ENCODE measurements at places on chromosomes 11 and 22.

- DNase-seq = no peak
Measured at GRCh38 chr11:10327254-10327653, 22.4 kb downstream of the ADM start.

GRCh38 chr22:46052331-46052771 is 75.4 kb upstream of the WNT7B start:
- no peak for DNase-seq

GRCh38 chr11:105911454-105911853 is 110.6 kb downstream of the MSANTD4 start:
- no peak for DNase-seq

DNA sequence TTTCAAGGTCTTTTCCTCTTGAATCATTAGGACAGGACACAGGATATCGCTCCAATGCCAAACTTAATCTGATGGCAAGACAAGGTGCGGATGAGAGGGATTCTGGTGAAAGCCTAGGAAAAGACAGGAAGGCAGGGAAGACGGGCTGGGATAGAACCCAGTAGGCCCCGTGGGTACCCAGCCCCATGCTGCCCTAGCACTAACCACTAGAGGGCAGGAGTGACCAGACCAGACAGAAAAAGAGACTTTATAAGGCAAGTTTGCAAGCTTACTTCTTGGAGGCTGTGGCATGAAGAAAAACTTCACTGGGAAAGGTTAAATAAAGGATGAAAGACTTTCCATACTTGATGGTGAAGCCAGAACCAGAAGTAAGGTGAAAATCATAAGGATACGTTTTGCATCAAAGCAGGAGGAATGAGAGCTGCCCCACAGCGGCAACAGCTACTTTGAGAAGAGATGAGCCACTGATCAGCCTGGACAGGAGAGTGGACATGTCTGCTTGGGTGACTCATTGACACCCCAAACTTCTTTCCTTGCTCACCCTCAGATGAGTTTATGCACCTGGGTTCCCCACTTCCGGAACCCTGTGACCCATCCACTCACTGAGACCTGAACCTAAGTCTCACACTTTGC is 39.8 kb downstream of the SYN3 start:
- peak; percentile 68 for DNase-seq

DNA sequence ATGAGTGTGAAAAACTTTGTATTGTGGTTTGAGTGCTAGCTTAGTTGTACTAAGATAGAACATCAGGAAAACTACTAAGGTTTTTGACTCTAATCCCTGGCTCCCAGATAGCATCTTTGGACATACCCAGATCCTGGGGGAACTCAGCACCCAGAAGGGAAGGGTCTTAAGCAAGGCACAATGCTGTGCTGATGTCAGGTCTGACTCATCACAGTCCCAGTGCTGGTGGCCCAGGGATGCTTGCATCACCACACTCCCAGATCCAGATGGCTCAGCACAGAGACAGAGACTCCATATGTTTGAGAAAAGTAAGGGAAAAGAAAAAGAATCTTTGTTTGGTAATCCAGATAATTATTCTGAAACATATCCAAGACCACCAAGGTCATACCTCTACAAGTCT is 18.3 kb upstream of the OR56A3 start:
- DNase-seq = no peak

DNA sequence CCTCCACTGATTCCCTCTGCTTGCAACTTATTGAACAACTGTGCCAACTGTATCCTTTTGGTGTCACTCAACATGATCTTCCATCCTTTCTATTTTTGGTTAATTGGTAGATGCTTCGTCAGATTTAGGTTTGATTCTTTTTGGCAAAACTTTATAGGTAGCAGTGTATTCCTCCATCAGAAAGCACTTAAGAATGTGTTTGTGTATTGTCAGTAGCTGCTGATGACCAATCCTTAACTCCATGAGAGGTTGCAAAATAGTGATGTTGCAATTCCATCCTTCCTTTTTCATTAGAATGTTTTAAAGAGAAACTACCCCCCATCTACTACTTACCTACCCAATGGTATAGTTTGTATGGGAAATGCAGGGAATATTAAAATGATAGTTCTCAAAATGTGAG is 22.1 kb downstream of the FAM76B start:
- no peak for DNase-seq

DNA sequence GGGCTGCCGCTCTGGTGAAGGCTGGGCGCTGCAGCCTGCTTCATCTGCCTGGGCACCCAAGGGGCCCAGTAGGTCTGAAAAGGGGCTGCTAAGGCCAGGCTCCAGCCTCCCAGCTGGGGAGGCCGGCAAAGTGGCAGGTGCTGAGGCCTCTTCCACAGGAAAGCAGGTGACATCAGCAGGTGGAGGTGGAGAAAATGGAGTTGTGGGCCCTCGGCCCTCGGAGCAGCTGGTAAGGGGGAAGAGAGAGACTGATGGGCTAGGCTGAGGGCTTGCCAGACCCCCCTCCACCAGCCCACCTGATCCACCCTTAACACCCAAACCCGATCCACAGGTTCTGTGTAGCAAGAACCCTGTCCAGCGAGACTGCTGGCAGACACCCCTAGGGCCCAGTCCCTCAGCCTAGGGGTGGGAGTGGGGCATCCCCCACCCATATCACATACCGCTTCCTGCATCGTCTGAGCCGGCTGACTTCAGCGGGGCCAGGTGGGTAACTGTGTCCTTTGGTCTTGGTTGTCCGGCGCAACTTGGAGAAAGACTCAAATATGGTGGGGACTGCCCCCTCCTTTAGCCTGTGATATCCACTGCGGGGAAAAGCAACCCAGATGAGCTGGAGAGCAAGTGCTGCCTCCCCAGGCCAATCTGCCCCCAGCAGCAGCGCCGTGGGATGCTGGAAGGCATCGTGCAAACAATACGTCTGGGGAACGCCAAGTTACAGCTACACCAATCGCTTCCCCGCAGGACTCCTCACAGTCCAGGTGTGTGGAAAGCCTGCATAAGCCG is 1.5 kb downstream of the THAP7 start:
- peak; percentile 27 for DNase-seq

GRCh38 chr11:2205981-2206690 is 34.5 kb upstream of the TH start:
- DNase-seq = no peak

- no peak for DNase-seq
Measured at GRCh38 chr11:134226806-134227325, 2.4 kb downstream of the VPS26B start.

- peak; percentile 68 for DNase-seq
Measured at GRCh38 chr11:67117672-67118180, 1.3 kb upstream of the KDM2A start.

- DNase-seq = peak; percentile 49
Measured at GRCh38 chr22:20013382-20013871, 3.2 kb downstream of the ARVCF start.

DNA sequence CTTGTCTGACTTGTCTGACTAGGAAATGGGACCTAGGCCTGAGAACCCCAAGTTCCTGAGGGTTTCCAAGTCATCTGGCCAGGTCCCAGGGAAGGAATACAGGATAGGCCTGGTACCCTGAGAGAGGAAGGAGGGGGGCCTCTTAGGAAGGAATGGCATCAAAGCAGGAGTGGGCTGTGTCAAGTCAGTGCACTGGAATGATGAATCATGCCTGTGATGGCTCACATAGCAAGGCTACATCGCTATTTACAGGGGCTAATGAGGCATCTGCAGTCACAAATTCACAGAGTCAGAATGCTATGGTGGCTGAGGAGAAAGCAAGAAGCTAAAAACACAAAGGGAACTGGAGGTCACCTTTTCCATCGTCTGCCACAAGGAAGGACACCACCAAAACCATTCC is 247.3 kb downstream of the NXPE2 start:
- DNase-seq = no peak

- no peak for DNase-seq
Measured at GRCh38 chr11:77842441-77843121, 21.6 kb downstream of the AAMDC start.

GRCh38 chr11:12174128-12174476 is 63.7 kb downstream of the MICAL2 start:
- no peak for DNase-seq

GRCh38 chr11:26285608-26286007 is 46.3 kb upstream of the ANO3 start:
- DNase-seq = no peak

- DNase-seq = no peak
Measured at GRCh38 chr11:73381589-73381988, 5.4 kb downstream of the RELT start.

- DNase-seq = no peak
Measured at GRCh38 chr11:57979532-57980079, 44.1 kb upstream of the OR9Q1 start.

DNA sequence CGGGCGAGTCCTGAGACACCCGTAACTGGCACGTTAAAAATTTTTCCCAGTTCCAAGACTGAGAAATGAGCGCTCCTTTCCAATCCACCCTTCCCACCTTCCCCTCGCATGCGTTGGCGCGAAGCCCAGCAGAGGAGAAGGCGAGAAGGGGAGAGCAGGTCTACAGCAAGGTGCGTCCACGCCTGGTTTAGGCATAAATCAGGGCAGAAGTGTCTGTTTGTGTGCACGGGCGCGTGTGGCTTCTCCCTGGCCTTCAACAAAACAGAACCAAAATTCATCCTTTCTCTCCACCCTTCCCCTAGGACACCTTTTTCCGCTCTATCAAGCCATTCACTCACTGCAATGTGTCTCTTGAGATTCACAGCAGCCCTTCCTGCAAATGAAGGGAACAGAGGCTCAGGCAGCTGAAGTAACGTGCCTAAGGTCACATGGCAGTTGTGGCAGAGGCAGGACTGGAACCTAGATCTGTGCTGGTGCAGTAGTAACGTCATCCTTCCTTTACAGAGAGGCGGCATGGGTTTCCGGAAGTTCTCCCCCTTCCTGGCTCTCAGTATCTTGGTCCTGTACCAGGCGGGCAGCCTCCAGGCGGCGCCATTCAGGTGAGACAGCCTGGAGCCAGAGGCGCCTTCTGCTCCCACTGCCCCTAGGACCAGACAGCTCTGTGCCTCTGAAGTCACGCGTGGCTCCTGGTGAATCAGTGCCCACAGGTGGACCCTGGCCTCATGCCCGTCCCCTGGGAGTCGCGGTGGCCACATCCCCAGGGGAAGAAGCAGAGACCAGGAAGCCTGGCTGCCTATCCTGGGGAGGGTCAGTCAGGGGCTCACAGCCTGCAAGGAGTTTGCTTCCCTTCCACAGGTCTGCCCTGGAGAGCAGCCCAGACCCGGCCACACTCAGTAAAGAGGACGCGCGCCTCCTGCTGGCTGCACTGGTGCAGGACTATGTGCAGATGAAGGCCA is 1.1 kb downstream of the CALCB start:
- DNase-seq = peak; percentile 95

- no peak for DNase-seq
Measured at GRCh38 chr22:44573451-44573850, 75.4 kb upstream of the RTL6 start.

GRCh38 chr11:9577556-9577955 is 4.1 kb downstream of the WEE1 start:
- no peak for DNase-seq

- peak; percentile 53 for DNase-seq
Measured at GRCh38 chr11:107859459-107860239, 1.1 kb upstream of the SLC35F2 start.

GRCh38 chr11:59218319-59218718 is 5.6 kb upstream of the MPEG1 start:
- no peak for DNase-seq

GRCh38 chr11:109071712-109072524 is 350.1 kb upstream of the C11orf87 start:
- no peak for DNase-seq

DNA sequence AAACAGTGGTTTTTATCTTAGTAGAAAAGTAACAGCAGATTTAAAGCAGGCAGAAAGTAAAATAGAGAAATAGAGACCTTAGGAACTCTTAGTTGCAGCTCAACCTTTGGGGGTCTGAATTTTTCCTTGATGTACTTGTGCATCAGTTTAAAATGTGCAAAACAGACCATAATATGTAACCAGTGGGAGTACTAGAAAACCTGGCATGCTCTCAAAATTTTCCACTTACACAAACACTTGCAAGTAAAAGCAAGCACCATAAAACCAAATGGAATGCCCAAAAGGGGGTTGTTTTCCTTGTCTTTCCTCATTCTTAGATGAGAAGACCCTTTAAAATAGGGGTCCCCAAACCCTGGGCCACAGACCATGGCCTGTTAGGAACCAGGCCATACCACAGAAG is 12.9 kb upstream of the MRGPRE start:
- DNase-seq = no peak

DNA sequence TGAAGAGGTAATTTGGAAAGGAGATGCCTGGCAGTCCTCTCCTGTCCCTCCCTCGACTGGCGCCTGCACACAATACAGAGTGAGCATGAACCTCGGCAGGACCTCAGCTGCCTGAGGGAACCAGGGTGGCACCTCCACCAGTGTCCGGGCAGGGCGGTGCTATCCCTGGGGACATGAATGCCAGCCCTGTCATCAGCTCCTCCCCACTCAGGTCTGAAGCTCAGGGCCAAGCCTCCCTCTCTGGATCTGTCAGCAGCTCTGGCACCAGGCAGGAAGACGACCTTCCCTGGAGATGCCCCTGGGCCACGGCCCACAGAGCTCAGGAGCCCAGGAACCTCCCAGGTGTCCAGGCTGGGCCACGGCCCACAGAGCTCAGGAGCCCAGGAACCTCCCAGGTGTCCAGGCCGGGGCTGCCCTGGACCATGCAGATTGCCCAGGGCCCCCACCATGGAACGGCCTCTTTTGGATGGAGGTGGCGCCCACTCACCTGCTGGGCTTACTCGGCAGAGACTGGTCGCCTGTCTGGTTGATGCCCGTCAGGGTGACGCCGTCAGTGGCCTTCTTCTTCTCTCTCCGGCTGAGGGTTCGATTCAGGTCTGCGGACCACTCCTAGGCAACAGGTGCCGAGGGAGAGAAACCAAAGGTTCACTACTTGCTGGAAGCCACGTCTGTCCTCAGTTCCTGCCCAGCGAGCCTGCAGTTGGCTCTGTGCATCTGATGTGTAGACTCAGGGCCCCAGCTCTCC is 21.7 kb upstream of the ARFGAP3 start:
- no peak for DNase-seq

- DNase-seq = no peak
Measured at GRCh38 chr11:122019908-122020694, 95.9 kb downstream of the BLID start.

- no peak for DNase-seq
Measured at GRCh38 chr11:13141731-13142709, 132.9 kb downstream of the RASSF10 start.

GRCh38 chr22:48099671-48100070 is 1337.2 kb downstream of the TBC1D22A start:
- no peak for DNase-seq

DNA sequence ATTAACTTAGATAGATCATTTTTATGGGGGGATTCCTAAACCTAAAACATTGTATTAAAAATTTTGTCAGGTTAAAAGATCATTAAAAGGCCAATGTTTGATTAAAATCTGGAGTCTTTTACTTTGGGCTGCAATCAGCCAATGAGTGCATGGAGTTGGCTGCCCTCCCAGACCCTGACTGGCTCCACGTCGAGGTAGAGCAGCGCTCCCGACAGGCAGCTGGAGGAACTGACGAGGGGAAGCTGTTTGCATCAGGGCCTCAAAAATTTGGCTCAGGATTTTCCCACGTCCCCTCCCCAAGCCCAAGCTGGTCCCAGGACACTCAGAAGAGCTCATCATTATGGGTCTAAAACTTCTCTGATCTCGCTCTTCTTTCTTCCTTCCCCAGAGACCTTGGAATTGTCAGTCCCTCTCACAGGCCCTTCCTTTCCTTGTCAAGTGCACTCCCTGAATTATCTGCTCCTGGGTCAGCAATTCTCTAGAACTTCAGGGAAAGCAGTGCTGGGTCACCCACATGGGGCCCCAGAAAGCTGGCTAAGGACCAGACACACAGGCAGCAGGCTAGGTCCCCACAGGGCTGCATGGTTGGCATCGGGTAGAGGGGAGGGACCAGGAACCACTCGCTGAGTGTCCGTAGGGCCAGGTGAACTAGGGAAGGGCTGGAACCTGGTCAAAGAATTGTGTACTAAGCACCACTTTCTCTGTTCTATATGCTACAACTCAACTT is 119.6 kb upstream of the IGLL5 start:
- DNase-seq = no peak

Data from activated CD4-positive, alpha-beta T cell treated with anti-CD3 and anti-CD28 coated beads for 48 hours (primary cell).